Left lung (tissue), 14 donors: ENCODE measurements at places on chromosomes 2 and 18. TPM values are rescaled to one million over a fixed set of nuclear protein-coding genes. Genes with fewer than 3 reads are reported as not detected.
A peak's percentile ranks its signal among the peaks of the same experiment; 100 is the strongest.

DNA sequence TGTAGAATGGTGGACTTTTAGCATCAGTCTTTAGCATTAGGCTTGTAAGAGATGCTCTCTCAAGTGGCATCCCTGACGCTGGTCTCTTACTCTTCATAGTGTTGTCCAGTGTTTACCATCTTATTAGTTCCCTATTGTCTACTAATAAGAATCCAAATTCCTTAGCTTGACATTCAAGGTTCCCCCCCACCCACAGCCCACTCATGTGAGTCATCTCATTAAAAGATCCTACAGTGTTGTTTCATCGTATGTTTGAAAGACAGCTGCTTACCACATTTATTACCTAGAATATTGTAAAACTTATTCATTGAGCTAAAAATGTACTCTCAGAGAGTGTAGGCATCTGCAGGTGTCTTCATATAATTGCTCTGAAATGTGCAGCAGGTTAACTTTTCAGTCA is 28.5 kb downstream of the EIF5B start:
- DNase-seq = no peak

- DNase-seq = peak; percentile 74
Observed at GRCh38 chr2:28716265-28716865, 35.3 kb upstream of the PPP1CB start.

DNA sequence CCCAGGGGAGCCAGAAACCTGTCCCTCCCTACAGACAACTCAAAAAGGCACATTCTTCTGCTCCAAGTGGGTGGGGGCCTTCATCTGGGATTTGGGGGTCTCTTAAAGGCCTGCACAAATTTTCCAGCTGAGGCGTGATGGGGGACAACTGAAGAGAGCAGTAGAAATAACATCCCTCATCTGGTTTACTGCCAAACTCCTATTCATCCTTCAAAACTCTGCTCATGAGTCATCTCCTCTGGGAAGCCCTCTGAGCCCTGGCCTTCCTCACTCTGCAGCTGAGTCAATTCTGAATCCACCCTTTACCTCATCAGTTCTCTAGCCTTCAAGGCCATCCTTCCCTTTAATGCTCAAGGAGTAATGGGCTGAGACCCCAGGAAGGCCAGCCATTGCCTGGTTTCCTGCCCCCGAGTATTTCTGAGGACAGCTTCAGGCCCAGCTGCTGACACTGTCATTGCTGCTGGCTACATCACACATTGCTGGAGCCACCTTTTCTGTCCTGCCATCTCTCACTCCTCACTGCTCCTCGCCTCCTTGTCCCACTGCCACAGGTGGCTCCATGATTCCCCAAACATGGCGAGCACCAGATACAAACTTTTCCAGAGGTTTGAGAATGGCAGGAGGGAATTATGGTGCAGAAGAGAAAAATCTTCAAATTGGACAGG is 32.2 kb upstream of the GLI2 start:
- no peak for DNase-seq

The ZC3H6 gene
- polyA plus RNA-seq = 10.6 TPM

DNA sequence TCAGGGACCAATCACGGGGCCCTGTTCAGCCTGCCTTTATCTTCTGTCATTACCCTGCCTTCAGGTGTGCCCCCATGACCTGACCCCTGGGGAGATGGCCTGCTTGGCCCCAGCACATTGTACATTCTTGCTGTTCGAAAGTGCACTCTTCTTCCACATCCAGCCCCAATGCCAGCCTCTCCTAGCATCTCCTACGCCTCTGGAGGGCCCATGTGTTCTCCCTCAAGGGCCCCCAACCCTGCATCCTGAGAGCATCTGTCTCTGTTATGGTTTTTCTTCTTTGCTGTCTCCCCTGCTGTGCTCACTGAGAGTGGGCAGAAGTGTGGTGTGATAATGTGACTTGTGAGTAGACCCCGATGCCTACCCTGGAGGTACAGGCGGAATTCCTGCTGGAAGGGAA is 41.5 kb upstream of the OTOS start:
- DNase-seq = no peak
